ENCODE measurements at places on chromosomes 1 and 21.

GRCh38 chr1:167808690-167809089 lies 86.9 kb downstream of the MPZL1 start:
- DNase-seq, result no peak

DNA sequence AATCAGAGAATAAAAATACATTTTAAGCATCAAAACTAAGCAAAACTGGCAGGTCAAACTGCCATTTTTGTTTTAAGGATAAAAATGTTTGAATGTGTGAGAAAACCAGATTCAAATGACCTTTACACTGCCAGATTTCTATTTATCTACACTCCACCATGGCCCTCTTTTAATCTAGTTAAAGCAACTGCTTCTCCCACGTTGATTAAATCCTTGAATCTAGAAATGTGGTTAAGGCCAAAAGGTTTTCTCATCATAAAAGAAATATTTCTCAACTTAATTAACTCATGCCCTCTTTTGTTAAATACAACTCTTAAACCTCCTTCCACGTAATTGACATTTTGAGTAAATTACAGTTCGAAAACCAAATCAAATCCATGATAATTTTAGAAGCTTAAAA lies 15.0 kb downstream of the EGLN1 start:
- DNase-seq, result no peak

- no peak for DNase-seq
Measured at GRCh38 chr1:119139403-119139802, 1.1 kb downstream of the WARS2 start.

DNA sequence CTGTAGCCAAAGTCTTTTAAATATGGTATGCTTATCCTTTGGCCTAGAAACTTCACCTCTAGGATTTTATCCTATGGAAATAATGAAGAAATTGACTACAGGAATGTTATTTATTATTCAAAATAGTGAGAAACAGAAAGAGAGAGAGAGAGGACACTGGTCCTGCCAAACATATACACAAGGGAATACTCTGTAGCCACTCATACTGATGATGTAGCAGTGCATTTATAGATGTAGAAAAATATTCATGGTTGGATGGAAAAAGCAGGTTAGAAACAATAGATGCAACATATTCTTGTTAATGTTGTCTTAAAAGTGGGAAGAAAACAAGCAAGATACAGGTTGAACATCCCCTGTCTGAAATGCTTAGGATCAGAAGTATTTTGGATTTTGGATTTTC lies 22.2 kb upstream of the EPHB2 start:
- DNase-seq, result no peak

- DNase-seq, result peak; percentile 49
Measured at GRCh38 chr1:61078618-61079295, 3.6 kb upstream of the NFIA start.

DNA sequence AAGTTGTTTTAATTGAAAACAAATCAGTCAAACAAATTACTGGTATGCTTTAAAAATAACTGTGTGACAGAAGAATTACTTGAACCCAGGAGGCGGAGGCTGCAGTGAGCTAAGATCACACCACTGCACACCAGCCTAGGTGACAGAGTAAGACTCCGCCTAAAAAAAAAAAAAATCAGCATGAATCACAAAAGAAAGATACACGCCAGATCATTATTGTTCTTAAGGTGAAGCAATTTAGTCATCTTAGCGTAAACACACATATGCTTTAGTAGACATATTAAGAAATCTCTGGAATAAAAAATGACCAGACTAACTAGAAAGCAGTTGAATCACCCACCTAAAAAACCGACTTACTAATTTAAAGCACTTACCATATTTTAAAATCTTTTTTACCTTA lies 20.2 kb downstream of the RERE start:
- no peak for DNase-seq

- DNase-seq, result no peak
Measured at GRCh38 chr1:96978444-96978843, 256.9 kb downstream of the PTBP2 start.

- DNase-seq, result no peak
Measured at GRCh38 chr1:85555867-85556573, 24.5 kb upstream of the CCN1 start.

DNA sequence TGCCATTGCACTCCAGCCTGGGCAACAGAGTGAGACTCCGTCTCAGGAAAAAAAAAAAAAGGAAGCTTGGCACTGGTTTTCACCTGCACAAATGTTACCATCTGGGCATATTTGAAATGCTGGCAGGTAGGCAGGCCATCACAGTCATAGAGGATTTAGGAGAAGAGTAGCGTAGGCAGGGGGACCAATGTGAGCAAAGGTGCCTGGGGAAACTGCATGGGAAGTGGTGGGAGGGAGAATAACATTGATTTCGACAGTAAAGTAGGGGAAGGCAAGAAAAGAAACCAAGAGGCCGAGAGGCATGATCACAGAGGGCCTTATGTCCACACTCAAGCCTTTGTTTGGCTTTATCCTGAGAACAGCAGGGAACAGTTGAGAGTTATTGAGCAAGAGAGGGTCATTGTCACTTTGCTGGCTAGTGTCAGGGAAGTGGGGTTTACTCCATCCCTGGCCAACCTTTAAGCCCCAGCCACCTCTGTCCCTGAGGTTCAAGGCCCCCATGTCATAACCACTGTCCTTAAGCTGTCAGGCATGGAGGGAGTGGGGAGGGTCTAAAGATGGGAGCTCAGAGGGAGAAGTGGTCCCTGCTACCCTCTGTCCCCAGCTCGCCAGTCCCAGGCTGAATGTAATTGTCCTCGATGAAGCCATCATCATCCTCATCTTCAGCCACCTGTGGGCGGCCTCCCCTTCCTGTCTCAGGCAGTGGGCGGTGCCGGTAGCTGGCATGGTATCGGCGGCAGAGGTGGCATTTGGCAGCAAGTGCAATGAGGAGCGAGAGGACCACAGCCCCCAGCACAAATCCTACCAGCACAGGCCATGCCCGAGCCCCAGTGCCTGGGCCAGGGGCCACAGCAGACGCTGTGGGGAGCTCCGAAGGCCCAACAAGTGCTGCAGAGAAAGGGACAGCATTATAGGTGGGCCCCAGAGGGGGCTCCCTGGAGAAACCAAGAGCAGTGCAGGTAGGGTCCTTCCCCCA lies 2.9 kb downstream of the C1orf210 start:
- DNase-seq, result no peak

- no peak for DNase-seq
Measured at GRCh38 chr1:168343566-168343965, 62.9 kb downstream of the TBX19 start.
